Globus pallidus (tissue), 1 donor: ENCODE measurements at places on chromosomes 12 and 14.

DNA sequence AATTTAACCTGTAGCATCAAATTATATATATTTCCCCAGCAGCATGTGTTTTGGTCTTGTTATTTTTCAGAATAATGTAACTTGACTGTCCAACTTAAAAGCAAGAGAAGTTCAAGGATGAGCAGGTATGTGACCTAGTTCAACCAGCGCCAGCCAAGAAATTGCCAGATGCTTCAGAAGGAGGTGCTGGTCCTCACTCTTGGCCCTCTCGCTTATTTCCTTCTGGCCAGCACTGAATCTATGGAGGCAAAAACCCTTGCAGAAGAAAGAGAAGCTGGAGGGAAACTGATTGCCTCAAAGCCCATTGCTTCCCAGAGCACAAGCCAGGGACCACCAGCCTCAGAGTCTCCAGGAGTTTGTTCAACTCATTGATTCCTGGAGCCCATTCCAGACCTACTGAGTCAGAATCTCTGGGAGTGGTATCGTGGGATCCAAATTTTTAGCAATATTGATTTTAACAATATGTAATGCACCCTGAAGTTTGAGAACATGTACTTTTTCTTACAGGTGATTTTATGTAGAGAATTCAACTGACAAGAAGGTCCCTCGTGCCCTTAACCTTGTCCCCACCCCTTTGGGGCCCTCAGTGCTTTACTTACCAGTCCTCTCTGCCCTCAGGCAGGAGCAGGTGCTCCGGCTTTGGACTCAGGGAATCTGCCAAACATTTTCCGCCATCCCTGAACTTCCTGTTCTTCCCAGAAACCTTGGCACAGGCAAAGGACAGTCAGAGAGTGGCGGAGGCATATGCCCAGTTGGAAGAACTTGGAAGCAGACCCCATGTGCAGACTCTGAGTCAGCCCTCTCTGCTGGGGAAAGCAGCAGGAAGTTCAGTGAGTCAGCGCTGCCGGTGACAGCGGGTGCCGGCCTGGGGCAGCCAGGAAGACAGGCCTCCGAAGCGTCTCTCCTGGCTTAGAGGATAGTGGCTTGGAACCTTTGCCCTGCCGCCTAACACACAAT lies 10.4 kb downstream of the BEST3 start:
- DNase-seq = no peak

GRCh38 chr12:32522331-32523221 lies 123.2 kb downstream of the FGD4 start:
- peak; percentile 50 for DNase-seq

GRCh38 chr12:53703756-53704155 lies 23.5 kb downstream of the CALCOCO1 start:
- no peak for DNase-seq

- DNase-seq = no peak
These were observed 12.1 kb upstream of the LRP6 start for GRCh38 chr12:12278899-12279298.

GRCh38 chr14:38078393-38078792 lies 129.3 kb upstream of the SSTR1 start:
- no peak for DNase-seq

DNA sequence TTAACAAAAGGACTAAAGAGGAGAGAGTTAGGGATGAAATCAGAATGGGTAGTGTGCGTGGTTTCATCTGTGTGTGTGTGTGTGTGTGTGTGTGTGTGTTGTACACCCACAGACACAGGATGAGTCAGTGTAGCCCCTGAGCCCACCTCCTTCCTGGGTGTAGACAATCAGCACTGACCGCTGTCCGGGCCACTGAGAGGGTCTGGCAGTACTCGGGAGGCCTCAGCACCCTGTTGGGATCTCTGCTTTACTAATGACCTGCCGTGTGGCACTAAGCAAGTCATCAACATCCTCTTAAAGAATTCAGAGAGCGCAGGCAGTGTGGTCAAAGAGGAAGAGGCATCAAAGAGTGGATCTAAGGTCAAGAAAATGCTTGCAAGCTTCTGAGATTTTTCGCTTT lies 112.6 kb downstream of the PRMT8 start:
- DNase-seq = no peak

- peak; percentile 26 for DNase-seq
These were observed 755 bp downstream of the SETD1B start for GRCh38 chr12:121804417-121805111.

- no peak for DNase-seq
These were observed 376.3 kb upstream of the RGS6 start for GRCh38 chr14:71555654-71556559.

GRCh38 chr12:69331519-69331908 lies 16.7 kb upstream of the LYZ start:
- no peak for DNase-seq

DNA sequence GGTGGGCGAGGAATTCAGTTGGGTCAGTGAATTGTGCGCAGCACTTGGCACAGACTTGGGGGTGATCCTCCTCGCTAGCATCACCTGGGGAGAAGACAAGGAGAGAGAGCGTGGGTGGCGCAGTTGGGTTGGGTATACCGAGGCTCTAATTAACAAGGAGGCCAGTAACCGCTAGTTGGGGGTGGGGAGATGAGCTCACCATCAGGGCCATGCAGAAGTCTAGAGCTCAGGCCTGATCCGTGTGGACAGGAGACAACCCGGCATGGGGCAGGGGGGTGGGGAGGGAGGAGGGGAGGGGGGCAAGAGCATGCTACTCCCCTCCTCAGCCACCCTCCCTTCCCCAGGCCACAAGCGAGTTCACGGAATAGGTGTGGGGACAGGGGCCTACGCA lies 580 bp downstream of the SALL2 start:
- no peak for DNase-seq

DNA sequence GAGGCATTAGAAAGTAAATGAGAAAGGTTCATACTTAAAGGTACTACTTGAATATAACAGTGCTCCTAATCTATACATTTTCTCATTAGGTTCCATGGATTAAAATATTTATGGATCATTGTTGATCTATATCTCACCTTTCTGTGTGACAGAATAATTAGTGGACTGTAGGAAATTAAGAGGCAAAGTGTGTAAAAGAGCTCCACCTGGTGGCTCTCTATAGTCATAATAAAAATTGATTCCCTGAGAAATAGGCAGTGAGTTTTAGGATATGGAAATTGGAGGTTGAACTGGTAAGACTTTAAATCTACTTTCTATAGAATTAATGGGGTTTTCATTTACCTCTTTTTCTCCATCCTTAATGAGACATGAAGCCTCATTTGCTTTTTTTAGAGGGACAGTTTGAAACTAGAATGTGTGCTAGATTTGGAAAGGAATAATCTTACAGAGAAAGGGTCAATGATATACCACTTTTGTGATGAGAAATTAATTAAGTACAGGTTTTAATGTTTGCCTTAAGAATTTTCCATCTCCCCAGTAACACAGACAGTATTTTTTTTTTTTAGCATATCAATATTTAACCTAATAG lies 11.8 kb upstream of the DERA start:
- DNase-seq = peak; percentile 34

DNA sequence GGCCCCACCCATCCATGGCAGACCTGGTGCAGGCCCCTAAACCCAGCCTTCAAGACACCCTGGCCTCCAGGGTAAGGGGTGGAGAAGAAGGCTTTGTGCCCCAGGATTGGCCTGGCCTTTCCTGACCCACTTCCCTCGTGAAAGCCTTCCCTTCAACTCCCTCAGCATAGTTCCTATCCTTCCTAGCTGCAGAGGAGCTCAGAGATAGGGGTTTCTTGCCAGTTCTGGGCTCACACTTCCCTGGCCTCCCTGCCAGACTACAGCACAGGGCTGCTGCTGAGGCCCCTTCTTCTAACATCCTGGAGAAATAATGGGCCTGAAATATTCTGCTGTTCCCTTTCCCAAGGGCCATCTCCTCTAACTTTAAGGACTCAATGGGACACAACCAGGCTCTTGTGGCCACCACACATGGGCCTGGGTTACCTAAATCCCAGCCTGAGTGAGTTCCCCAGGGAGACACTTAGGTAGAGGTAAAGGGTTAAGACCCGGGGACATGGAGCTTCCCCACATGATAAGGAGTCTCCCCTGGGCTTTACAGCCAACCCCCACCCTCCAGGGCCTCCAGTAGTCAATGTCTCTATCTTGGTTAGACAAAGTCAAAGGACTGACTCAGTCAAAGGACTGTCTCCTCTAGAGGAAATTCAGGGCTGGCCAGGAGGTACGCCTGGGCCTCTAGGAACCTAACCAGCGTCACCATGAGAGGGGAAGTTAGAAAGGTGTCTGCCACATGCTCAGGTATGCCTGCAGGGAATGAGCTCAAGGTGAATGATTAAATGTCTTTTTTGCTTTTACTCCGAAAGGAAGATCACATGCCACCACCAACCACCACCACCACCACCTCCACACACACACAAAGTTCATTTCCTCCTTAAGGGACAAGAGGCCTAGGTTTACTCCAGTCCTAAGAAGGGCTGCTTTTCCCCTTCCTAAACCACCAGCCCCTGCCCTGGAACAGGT lies 7.1 kb downstream of the ZFP36L1 start:
- peak; percentile 29 for DNase-seq

GRCh38 chr12:53924521-53925405 lies 13.9 kb upstream of the HOXC13 start:
- DNase-seq = no peak

- DNase-seq = no peak
These were observed 2.1 kb downstream of the GMFB start for GRCh38 chr14:54486685-54487084.

DNA sequence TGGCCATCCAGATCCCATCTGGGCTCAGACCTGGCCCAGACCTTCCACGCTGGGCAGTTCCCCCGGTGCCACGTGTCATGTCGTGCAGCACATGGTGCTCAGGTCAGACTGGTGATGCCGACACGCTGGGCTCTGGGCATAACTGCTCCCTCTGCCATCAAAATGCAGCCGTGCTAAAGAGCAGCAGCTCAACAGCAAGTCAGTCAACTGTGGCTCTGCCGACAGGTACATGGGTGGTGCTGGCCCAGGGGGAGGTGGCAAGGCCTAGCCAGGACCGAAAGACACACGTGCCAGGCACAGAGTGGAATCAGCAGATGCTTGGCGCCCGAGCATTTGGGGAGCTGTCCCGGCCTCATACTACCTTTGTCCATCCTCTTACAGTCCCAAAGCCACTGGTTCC lies 1.6 kb downstream of the MCRS1 start:
- DNase-seq = no peak

- no peak for DNase-seq
These were observed 103.0 kb downstream of the FSCB start for GRCh38 chr14:44404036-44404435.

DNA sequence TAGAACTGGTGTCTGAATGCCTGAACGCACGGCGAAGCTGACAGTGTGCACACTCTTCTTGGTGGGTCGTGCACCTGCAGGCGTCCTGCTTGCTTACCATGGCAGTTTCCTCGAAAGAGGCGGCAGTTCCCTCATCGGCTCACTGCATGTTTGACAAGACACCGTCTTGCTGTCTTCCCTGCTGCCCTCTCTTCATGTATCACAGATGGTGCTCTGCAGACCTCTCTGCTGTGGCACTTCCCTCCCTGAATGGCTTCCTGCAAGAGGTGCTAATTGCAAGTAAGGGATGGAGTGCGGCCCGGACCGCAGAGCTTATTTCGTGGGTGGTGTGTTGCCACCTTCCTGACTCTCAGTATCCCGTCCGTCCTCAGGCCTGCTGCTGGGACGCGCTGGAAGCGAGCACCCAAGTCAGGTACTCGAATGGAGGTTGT lies 156.7 kb upstream of the RTL1 start:
- DNase-seq = no peak

DNA sequence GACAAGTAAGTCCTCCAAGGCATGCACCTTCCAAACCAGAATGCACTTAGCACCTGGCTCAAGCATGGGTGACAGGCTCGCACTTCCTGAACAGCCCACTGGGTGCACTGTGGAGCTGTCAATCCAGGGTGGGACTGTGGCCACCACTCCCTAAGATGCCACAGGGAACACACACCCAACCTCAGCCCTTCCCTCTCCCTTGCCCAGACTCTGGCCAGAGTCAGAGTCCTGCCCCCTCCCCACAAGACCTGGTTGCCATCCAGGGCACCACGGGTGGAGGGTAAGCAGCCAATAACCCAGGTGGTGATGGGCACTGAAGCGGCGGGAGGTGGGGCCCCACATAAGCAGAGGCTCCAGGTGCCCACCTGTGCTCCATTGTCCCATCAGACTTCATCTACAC lies 160.6 kb downstream of the MYRFL start:
- no peak for DNase-seq

DNA sequence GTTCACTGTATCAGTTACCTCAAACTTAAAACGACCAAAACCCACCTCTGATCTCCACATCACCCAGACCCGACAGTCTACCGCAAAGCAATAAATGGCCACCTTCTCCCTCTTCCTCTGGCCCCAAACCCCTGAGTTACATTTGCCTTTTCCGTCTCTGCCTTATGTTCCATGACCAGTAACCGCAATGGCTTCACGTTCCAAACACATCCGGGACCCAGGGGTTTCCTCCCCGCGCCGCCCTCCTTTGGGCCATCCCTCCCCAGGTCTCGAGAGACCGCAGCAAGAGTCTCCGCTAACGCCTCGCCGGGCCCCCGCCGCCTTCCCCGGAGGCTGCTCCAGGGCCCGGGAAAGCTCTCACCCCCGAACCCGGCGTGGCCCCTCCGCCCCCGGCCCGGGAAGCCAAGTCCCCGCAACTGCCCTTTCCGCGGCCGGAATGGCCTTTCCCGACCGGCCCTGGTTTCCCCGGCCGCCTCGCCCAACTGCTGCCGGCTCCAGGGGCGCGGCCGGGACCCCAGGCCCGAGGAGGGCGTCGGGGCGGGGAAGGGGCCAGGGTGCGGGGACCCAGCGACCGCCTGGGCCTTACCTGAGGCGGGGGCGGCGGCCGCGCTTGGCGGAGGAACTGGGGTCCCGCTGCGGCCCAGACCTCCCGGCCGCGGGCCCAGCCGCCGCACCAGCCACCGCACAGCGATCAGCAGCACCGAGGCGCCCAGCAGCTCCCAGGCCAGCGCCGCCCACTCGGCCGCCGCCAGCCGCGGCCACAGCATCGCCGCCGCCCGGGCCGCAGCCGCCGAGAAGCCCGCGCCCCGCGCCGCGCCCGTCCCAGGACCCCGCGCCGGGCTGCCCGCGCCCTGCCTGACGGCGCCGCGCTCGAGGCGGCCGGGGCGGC lies at the start of gene ANKLE2:
ANKLE2 (minus strand) TSS at position 801 of the 889 bp plus-strand sequence; CDS start at position 767, 34 bp downstream.
- no peak for DNase-seq
